Osteoblast (primary cell): ENCODE measurements at places on chromosomes 3 and 15. TPM values are rescaled to one million over a fixed set of nuclear protein-coding genes. Genes with fewer than 3 reads are reported as not detected.

Gene WWTR1
- total RNA-seq, result 79.3 and 84.7 TPM in 2 replicates

Gene GLDN
- 0.59 and 1.1 TPM in 2 replicates for total RNA-seq

Gene CPNE9
- total RNA-seq, result not detected in 2 replicates

- H3K36me3 ChIP-seq, result no peaks in the 10 kb centered on the region
- H3K4me3 ChIP-seq, result no peak overlapping the region
- H3K4me1 ChIP-seq, result no peaks in the 10 kb centered on the region
- H3K27me3 ChIP-seq, result peaks cover 8% of the 10 kb centered on the region
- H3K27ac ChIP-seq, result no peak overlapping the region
Measured at GRCh38 chr3:70621451-70621850, 309.0 kb upstream of the MDFIC2 start.

- peaks cover 34% of the 10 kb centered on the region for H3K4me1 ChIP-seq
- H3K36me3 ChIP-seq, result peaks cover 4% of the 10 kb centered on the region
- no peak overlapping the region for H3K4me3 ChIP-seq
- peak overlapping the region; percentile 37 for H3K27ac ChIP-seq
Measured at GRCh38 chr3:5140230-5140621, 18.1 kb downstream of the ARL8B start.

DNA sequence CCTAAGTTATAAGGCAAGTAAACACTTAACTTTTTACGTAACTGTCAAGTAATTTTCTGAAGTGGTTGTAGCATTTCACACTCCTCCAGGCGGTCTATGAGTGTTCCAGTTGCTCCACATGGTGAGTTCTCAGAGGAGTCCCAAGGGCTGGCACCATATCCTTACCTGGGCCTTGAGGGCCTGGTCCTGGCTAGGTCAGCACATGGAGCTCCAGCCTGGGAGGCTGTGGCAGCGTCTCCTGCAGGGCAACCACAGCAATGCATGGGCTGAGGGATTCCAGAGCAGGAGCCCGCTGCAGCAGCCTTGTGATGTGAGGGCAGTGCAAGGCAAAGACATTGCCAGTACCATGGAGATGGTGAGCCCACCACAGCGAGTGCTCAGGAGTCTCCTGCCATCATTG is 32.2 kb upstream of the LYZL4 start:
- H3K36me3 ChIP-seq, result no peaks in the 10 kb centered on the region
- H3K4me3 ChIP-seq, result no peak overlapping the region
- no peaks in the 10 kb centered on the region for H3K4me1 ChIP-seq
- no peak for DNase-seq
- peaks cover 4% of the 10 kb centered on the region for H3K27me3 ChIP-seq

- H3K27ac ChIP-seq, result no peak overlapping the region
- H3K4me1 ChIP-seq, result peaks cover 4% of the 10 kb centered on the region
- no peaks in the 10 kb centered on the region for H3K36me3 ChIP-seq
- no peak for DNase-seq
Measured at GRCh38 chr3:23076437-23076836, 126.7 kb upstream of the UBE2E2 start.

GRCh38 chr15:67807141-67807540 is 18.2 kb upstream of the SKOR1 start:
- no peaks in the 10 kb centered on the region for H3K4me1 ChIP-seq
- H3K27ac ChIP-seq, result no peak overlapping the region
- H3K4me3 ChIP-seq, result no peak overlapping the region

DNA sequence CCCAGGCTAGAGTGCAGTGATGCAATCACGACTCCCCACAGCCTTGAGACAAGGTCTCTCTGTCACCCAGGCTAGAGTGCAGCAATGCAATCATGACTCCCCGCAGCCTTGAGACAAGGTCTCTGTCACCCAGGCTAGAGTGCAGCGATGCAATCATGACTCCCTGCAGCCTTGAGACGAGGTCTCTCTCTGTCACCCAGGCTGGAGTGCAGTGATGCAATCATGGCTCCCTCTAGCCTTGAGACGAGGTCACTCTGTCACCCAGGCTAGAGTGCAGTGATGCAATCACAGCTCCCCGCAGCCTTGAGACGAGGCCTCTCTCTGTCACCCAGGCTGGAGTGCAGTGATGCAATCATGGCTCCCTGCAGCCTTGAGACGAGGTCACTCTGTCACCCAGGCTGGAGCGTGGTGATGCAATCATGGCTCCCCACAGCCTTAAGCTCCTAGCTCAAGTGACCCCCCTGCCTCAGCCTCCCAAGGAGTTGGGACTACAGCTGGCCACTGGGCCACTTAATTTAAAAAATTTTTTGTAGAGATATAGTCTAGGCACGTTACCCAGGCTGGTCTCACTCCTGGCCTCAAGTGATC is 26.1 kb downstream of the TFRC start:
- no peaks in the 10 kb centered on the region for H3K27me3 ChIP-seq
- H3K4me1 ChIP-seq, result no peaks in the 10 kb centered on the region
- no peak overlapping the region for H3K4me3 ChIP-seq
- peaks cover 76% of the 10 kb centered on the region for H3K36me3 ChIP-seq
- no peak for DNase-seq

DNA sequence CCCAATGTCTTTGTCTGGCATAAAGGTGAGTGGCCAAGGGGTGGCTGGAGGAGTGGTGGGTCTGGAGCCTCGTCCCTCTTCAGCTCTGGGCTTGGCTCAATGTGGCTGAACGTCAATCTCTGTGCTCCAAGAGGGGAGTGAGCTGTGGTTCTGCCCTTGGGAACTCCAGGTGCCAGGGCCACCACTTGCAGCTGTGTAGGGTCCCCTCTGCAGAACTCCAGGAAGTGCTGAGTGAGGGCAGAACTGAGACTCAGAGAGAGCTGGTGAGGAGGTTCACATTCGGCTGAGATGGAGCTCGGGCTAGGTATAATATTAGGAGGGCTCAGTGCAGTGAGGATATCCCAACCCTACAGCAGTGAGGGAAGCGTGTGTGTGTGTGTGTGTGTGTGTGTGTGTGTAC is 11.6 kb downstream of the DUOX1 start:
- no peaks in the 10 kb centered on the region for H3K4me1 ChIP-seq
- DNase-seq, result peak; percentile 54
- H3K27me3 ChIP-seq, result peaks cover 28% of the 10 kb centered on the region
- no peak overlapping the region for H3K27ac ChIP-seq
- no peaks in the 10 kb centered on the region for H3K36me3 ChIP-seq
- H3K4me3 ChIP-seq, result no peak overlapping the region

- no peak overlapping the region for H3K4me3 ChIP-seq
- H3K27ac ChIP-seq, result no peak overlapping the region
- no peaks in the 10 kb centered on the region for H3K4me1 ChIP-seq
- no peaks in the 10 kb centered on the region for H3K27me3 ChIP-seq
- H3K36me3 ChIP-seq, result no peaks in the 10 kb centered on the region
Measured at GRCh38 chr15:53197426-53197839, 407.3 kb upstream of the ONECUT1 start.

Gene CCDC54
- not detected in 2 replicates for total RNA-seq

Gene FBXW12
- not detected in 2 replicates for total RNA-seq

DNA sequence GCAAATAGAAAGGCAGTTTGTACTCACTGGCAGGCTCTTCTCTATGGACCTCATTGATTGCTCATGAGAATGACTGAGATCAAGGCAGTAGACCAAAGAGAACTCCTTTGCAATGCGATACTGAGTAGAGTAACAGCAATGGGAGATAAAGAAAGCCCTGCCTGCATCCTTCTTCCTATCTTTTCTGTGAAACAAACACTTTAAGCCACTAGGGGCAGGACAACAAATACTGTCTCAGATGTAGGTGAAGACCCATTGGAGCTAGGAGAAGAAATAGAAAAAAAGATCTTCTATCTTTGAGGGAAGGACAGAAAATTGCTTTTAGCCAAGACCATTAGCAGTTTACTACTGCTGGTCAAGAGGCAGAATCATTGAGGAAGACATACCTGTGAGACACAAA is 117.6 kb upstream of the IGSF10 start:
- H3K4me3 ChIP-seq, result no peak overlapping the region
- DNase-seq, result no peak
- peaks cover 17% of the 10 kb centered on the region for H3K4me1 ChIP-seq

Gene RTP3
- not detected in 2 replicates for total RNA-seq

- no peak overlapping the region for H3K27ac ChIP-seq
- no peak overlapping the region for H3K4me3 ChIP-seq
- H3K4me1 ChIP-seq, result peaks cover 27% of the 10 kb centered on the region
- no peaks in the 10 kb centered on the region for H3K36me3 ChIP-seq
Measured at GRCh38 chr3:151539599-151539998, 78.7 kb upstream of the IGSF10 start.

Gene CTXN2
- total RNA-seq, result not detected in 2 replicates

DNA sequence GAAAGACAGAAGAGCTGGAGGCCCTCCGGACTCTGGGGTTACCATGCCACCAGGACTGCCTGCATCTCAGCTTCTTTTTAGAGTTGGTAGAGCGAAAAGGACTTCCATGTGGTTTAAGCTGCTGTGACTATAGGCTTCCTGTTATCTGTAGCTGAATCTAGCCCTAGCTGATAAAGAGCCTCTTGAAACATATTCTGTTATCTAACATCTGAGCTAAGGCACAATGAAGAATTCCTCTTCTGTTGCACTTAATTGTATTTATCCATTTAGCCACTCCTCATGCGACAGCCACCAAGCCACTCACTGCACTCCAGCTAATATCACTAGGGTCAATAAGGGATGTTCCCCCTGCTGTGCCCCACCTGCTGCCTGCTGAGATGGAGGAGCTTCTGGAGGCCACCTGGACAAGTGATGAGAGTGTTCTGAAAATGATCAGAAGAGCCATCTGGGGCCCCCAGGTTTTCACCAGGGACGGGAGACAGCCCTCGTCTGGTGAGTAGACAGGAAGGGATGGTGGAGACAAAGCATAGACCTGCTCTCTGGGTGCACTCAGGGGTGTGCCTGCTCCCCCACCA is 94.6 kb upstream of the PLXNA1 start:
- peaks cover 5% of the 10 kb centered on the region for H3K4me1 ChIP-seq
- H3K27ac ChIP-seq, result no peak overlapping the region
- H3K4me3 ChIP-seq, result no peak overlapping the region
- no peaks in the 10 kb centered on the region for H3K27me3 ChIP-seq

GRCh38 chr3:184712248-184713039 is 580 bp upstream of the MAGEF1 start:
- peak overlapping the region; percentile 91 for H3K4me3 ChIP-seq
- no peak overlapping the region for H3K27ac ChIP-seq
- H3K36me3 ChIP-seq, result peaks cover 5% of the 10 kb centered on the region
- H3K27me3 ChIP-seq, result no peaks in the 10 kb centered on the region
- peaks cover 28% of the 10 kb centered on the region for H3K4me1 ChIP-seq

GRCh38 chr3:134393074-134393473 is 18.8 kb upstream of the AMOTL2 start:
- H3K36me3 ChIP-seq, result no peaks in the 10 kb centered on the region
- H3K4me3 ChIP-seq, result no peak overlapping the region
- H3K27ac ChIP-seq, result peak overlapping the region; percentile 62
- no peak for DNase-seq
- peaks cover 21% of the 10 kb centered on the region for H3K4me1 ChIP-seq

Gene POLQ
- total RNA-seq, result 1.4 and 1.5 TPM in 2 replicates

GRCh38 chr15:75307778-75308390 is 25.2 kb downstream of the GOLGA6D start:
- peak; percentile 84 for DNase-seq
- no peak overlapping the region for H3K4me3 ChIP-seq
- no peaks in the 10 kb centered on the region for H3K36me3 ChIP-seq
- no peaks in the 10 kb centered on the region for H3K4me1 ChIP-seq
- H3K27me3 ChIP-seq, result peaks cover 56% of the 10 kb centered on the region
- H3K27ac ChIP-seq, result no peak overlapping the region

DNA sequence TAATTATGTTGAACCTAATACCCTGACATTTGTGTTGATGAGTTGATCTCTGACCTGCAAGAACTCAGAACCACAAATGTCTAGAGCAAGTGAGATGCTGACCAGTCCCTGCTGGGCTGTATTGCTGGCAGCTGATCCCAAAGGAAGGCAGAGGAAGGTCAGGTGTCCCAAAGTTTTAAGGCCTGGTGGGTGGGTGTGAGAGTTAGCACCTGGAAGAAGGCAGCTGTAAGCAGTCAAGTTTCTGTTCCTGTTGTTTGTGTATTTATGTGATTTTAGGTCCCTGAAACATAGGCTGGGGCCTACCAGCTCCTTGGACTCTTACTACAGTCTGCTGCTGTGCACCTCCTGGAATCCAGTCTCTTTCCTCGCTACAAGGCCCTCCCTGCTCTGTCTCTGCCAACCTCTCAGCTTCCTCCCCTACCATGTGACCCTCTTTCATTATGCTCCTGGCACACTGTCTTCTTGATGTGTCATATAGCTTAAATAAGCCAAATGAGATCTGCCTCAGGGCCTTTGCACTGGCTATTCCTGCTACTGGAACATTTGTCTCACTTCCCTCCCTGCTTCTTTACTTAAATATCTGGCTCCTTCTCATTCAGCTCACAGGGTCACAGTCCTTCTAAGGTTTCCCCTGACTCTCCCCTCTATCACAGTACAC is 31.0 kb upstream of the ATOSA start:
- no peak for DNase-seq
- H3K4me1 ChIP-seq, result no peaks in the 10 kb centered on the region
- H3K27me3 ChIP-seq, result peaks cover 5% of the 10 kb centered on the region
- H3K27ac ChIP-seq, result no peak overlapping the region

DNA sequence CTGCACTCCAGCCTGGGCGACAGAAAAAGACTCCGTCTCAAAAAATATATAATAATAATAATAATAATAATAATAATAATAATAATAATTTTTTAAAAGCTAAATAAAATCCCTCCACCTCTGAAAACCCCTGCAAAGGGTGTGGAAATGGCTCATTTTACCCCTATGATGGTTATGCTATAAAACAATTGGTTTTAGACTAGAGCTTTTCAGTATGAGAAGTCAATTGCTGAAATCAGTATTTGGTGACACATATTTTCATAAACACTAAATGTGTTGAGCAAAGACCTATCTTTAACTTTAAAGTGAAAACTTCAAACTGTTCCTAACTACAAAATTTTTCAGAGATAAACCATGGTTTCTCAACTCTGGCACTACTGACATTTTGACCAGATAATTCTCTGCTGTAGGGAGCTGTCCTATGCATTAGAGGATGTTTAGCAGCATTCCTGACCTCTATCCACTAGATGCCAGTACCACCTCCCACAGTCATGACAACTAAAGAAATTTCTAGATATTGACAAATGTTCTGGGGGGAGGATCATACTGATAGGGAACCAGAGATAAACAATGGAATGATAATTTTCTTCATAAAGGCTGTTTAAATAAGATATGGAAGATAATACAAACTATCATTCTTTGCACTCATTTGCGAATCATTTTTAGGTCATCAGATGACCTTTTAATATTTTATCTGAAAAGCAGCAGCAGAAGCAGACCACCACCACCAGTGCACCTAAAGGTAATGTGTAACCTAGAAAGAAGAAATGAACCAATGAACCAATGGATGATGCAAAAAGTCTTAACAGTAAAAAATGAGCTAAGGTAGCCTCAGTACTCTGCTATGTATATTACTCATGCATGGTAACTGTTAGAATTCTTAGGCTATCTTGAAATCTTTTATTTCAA is 13.8 kb downstream of the PTPN9 start:
- no peaks in the 10 kb centered on the region for H3K27me3 ChIP-seq
- no peaks in the 10 kb centered on the region for H3K36me3 ChIP-seq
- peaks cover 9% of the 10 kb centered on the region for H3K4me1 ChIP-seq
- DNase-seq, result peak; percentile 77

DNA sequence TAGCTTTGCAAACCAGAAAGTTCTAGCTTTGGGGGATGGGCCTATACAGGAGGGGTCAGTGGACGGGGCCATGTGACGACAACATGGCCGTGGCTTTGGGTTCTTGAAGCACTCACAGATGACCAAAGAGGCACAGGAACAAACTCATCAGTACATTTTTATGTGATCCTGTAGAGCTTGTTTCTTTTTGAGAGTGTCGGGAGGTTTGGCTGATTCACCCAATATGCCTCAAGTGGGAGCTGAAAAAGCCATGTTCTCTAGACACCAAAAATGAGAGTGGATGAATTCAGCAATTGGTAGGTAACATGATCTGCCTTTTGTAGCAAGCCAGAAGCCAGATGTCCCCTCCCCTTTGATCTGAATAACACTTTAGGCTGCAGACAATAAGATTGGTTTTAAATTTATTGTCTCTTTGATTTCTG is 30.1 kb downstream of the GREM1 start:
- peaks cover 4% of the 10 kb centered on the region for H3K36me3 ChIP-seq
- peak overlapping the region; percentile 58 for H3K27ac ChIP-seq
- H3K4me3 ChIP-seq, result no peak overlapping the region
- no peaks in the 10 kb centered on the region for H3K27me3 ChIP-seq
- peaks cover 22% of the 10 kb centered on the region for H3K4me1 ChIP-seq
- peak; percentile 18 for DNase-seq
